ENCODE measurements at places on chromosomes 2 and 18.

DNA sequence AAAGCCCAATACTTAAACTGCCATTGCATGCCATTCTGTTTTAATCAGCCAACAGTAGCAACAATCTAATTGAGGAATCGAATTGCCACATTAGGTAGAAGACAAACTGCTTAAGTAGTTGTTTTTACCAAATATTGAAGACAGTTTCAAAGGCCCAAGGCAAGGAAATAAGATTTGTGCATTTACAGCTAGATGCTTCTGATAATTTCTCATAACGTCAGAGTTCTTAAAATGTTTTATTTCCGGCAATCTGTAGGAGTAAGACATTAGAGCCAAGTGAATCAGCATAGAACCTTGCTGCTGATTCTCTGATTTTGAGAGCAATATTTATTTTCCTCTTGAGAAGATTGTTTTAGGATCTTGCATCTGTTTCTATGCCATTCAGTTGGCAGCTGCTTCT, 174.3 kb downstream of the RBM43 start:
- no peak overlapping the region for H3K4me3 ChIP-seq
- H3K36me3 ChIP-seq, result no peaks in the 10 kb centered on the region
- H3K4me1 ChIP-seq, result no peaks in the 10 kb centered on the region
- no peak overlapping the region for H3K27ac ChIP-seq

DNA sequence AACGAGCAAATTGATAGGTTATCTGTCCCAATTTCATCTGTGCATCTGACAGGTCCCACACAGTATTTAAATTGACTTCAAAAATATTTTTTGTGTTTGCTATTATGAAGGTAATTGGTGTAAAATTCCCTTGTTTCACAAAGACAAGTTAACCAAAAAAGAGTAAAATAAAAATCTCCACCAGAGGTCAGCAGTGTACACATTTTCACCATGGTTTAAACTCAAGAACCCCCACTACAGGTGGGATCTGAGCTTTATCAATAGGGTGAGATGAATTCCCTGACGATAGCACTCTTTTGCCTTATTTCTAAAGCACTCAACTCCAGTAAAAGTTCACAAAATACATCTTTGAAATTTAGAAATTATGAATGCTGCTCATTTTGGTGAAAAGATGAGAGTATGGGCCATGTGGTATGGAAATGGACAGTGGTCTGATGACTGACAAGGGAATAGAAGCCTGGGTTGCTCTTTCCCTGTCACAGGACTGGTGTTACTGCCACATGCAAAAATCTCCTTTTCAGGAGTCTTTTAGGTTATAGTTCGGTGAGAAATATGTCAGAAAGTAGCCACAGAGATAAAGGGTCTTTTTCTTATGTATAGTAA, 68.0 kb downstream of the SERPINB8 start:
- no peaks in the 10 kb centered on the region for H3K36me3 ChIP-seq
- no peak for DNase-seq
- H3K4me3 ChIP-seq, result no peak overlapping the region
- H3K4me1 ChIP-seq, result no peaks in the 10 kb centered on the region

DNA sequence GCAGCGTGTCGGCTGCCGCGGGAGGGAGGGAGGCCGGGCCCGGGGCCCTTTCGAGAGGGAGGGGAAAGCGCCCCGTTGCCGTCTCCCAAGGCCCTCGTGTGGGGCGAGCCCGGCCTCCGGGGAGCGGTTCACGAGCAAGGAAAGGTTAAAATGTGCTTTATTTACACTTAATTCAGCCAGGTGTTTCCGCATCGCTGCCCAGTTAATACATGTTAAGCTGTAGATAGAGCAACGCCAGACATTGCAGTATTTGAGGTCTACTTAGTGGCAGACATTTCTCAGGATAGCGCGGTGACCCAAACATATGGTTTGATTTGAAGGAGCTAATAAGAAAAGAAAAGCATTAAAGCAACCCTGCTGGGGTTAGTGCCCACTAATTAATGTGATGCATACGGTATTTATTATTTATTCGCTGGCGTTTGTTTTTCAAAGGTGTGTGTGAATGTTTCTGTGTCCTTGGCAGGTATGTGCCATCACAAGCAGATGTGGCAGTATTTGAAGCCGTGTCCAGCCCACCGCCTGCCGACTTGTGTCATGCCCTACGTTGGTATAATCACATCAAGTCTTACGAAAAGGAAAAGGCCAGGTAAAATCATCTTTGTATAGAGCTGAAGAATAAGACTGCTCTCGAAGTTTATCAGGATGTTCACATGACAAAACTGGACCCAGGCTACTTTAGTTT, 571 bp downstream of the EEF1B2 start:
- H3K36me3 ChIP-seq, result no peaks in the 10 kb centered on the region
- no peak for DNase-seq
- no peaks in the 10 kb centered on the region for H3K27me3 ChIP-seq
- peak overlapping the region; percentile 86 for H3K27ac ChIP-seq
- H3K4me1 ChIP-seq, result peaks cover 41% of the 10 kb centered on the region
- H3K4me3 ChIP-seq, result peak overlapping the region; percentile 76

- no peak overlapping the region for H3K4me3 ChIP-seq
- DNase-seq, result no peak
- no peaks in the 10 kb centered on the region for H3K4me1 ChIP-seq
- no peaks in the 10 kb centered on the region for H3K36me3 ChIP-seq
These were observed 225.6 kb downstream of the CMPK2 start for GRCh38 chr2:6639929-6640620.

- H3K4me1 ChIP-seq, result peaks cover 45% of the 10 kb centered on the region
- no peak for DNase-seq
- peaks cover 7% of the 10 kb centered on the region for H3K27me3 ChIP-seq
- H3K36me3 ChIP-seq, result no peaks in the 10 kb centered on the region
- no peak overlapping the region for H3K4me3 ChIP-seq
These were observed 71.4 kb downstream of the COPS8 start for GRCh38 chr2:237156857-237157779.

GRCh38 chr2:145984580-145984979, 1464.7 kb upstream of the ZEB2 start:
- no peak for DNase-seq
- H3K4me1 ChIP-seq, result no peaks in the 10 kb centered on the region
- no peaks in the 10 kb centered on the region for H3K36me3 ChIP-seq
- H3K27me3 ChIP-seq, result no peaks in the 10 kb centered on the region

GRCh38 chr2:217652761-217653639, 349.8 kb downstream of the TNS1 start:
- no peak overlapping the region for H3K27ac ChIP-seq
- no peak overlapping the region for H3K4me3 ChIP-seq
- DNase-seq, result no peak
- H3K36me3 ChIP-seq, result no peaks in the 10 kb centered on the region
- no peaks in the 10 kb centered on the region for H3K4me1 ChIP-seq
- no peaks in the 10 kb centered on the region for H3K27me3 ChIP-seq

Measured in heart right ventricle (tissue), 16 donors.